ENCODE measurements at places on chromosomes 16 and 17. TPM values are rescaled to one million over a fixed set of nuclear protein-coding genes. Genes with fewer than 3 reads are reported as not detected.

Gene DOC2A
- 2.6 TPM for total RNA-seq

Gene ACE
- 1.4 TPM for total RNA-seq

Gene INCA1
- total RNA-seq = 1.9 TPM

Gene NPB
- total RNA-seq = 0.55 TPM

Gene TPSD1
- not detected for total RNA-seq

Data from A549 treated with Mapracorat at 1 μM for 4 hours (cell line).